Mesenchymal stem cell (in vitro differentiated cells and primary cell): ENCODE measurements at places on chromosomes 1 and 21.

DNA sequence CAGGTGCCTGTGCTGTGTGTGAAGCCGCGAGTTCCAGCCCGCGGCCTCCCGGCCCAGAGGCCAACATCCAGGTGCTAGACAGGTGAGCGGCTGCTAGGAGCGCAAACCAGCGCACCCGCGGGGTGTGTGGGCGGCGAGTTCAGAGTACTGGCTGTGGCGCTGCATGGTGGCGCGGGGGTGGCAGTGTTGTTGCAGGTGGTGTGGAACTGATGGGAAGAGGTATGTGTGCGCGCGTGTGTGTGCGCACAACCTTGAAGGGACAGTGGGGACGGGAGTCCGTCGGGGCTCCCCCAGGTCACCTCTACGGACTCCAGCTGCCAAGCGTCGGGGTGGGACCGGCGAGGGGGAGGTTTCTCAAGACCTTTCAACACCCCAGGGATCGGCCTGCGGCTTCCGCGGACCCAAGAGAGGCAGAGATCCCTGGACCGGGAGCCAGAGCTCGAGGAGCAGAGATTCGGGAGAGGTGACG lies 433 bp upstream of the DMBX1 start:
- no peak for DNase-seq

DNA sequence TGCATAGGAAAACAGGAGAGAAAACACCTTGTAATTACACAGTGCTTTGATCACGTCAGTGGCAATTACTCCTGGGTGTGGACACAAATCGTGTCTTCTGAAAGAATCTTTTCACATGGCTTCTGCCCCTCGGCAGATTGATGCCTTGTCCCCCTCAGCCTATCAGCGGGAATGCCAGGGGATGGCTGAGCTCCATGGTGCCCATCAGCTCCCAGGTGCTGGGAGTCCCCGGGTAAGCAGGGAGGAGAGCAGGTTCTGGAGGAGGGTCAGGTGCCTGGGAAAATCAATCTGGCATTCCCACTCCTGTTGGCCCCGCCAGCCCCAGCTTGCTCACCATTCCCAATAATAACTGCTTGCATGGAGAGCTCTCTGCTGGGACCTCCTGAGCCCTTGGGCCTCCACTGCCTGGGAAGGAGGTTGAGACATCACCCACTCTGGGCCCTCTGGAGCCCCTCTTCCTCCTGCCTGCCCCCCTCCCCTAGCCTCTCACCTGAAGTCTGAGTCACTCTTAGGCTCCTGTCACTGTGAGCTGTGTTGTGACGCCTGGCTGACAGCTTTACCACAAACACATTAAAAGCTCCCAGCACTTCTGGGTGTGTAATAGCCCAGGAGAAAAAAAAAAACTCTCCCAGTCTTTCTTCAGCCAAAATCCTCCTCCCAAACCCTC lies 4.9 kb downstream of the CAMK2N1 start:
- DNase-seq: no peak

DNA sequence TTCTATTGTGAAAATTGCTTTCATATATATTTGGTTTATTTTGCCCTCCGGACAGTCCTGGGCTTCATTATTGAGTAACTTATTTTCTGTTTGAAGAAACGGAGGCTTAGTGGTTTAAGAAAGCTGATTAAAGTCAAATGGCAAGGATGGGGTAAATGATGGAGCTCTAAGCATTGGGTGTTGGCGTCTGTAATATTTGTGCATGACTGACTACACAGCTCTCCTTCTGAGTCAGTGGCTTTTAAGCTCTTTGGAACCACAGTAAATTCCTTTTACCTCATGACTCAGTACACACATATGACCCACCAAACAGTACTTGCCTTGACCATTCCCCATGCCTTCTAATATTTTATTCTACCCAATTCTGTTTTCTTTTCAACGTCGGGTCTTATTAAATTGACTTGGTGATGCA lies 21.0 kb downstream of the B3GALT5 start:
- peak; percentile 88 for DNase-seq

- DNase-seq: no peak
Measured at GRCh38 chr1:160459687-160460086, 59.3 kb downstream of the VANGL2 start.

GRCh38 chr1:160046494-160047110 lies 14.8 kb upstream of the PIGM start:
- peak; percentile 35 for DNase-seq
